Activated T-cell treated with anti-CD3 and anti-CD28 coated beads, Interleukin-2, amount 50 U/mL, for 4 hours (primary cell): ENCODE measurements at places on chromosomes 5 and 9.

DNA sequence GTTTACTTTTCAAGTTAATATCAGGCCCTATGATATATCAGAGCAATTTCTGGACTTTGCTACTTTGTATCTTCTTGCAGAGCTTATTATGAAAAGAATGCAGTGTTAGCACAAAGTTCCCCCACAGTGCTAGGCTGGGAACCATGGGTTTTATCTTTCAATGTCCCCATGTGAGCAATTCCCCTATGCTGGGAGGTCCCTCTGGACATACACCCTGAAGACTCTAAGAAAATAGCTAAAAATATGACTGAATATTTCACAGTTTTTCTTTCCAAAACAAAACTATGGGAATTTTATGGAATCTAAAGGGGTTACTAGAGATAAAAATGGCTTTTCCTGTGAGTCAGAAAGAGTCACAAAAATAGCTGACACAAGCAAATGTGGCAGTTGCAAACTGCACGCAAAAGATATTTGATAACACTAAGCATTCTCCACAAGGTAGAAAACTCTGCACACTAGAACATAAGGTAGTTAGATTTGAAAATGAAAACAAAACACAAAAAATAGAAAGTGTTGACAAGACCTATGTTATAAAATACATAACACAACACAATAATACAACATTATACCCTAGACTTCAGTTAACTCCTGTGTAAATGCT, 487.5 kb upstream of the GRIN3A start:
- no peak for DNase-seq

- no peak for DNase-seq
These were observed 36.4 kb upstream of the RNU6ATAC start for GRCh38 chr9:134200730-134201129.

- DNase-seq = no peak
These were observed 839 bp downstream of the MED27 start for GRCh38 chr9:132078699-132079356.

GRCh38 chr9:77018058-77018968, 1.1 kb upstream of the FOXB2 start:
- no peak for DNase-seq

DNA sequence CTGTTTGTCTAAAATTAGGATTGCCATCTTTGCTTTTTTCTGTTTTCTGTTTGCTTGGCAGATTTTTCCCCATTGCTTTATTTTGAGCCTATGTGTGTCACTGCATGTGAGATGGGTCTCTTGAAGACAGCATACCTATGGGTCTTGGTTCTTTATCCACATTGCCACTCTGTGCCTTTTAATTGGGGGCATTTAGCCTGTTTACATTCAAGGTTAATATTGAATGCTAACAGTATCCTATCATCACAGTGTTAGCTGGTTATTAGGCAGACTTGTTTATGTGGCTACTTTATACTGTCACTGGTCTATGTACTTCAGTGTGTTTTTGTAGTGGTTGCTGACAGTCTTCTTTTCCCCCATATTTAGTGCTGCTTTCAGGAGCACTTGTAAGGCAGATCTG, 67.3 kb downstream of the ISOC1 start:
- DNase-seq = no peak

GRCh38 chr9:100445161-100445902, 18.4 kb downstream of the MSANTD3 start:
- DNase-seq = no peak

GRCh38 chr5:58898538-58898937, 315.7 kb downstream of the RAB3C start:
- DNase-seq = no peak

GRCh38 chr5:95925939-95926338, 35.7 kb downstream of the ELL2 start:
- no peak for DNase-seq

- DNase-seq = peak; percentile 36
These were observed at the start of gene CCNO for GRCh38 chr5:55232985-55233928. Gene CCNO, minus strand, starts transcription at chr5:55233608. Its CDS starts 85 bp downstream, at chr5:55233523.

DNA sequence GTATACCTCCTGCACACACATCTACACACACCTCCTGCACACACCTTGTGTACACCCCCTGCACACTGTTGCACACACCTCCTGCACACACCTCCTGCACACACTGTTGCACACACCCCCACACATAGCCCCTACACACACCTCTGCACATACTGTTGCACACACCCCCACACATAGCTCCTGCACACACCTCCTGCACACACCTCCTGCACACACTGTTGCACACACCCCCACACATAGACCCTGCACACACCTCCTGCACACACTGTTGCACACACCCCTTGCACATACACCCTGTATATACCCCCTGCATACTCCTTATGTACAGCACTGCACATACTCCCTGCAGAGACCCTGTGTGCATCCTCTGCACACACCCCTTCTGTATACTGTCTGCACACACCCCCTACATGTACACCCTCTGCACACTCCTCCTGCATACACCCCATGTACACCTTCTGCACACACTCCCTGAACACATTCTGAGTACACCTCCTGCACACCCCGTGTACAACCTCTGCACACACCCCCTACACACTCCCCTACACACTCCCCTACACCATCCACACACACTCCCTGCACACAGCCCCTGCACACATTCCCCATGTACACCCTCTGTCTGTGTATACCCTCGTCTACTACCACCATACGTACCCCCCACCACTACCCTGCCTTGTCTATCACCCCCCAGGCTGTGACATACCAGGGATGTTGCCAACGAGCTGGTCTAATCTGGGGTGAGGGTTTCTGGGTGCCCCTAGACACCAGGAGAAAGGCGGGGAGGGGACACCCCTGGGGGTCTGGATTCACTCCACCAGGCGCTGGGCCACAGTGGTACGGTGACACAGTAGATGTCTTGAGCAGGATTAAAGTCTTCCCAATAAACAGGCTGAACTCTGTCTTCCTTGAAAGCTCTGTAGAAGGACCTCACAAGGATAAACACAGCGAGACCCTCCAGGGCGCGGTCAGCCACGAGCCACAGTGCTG, 1.1 kb upstream of the CEP72 start:
- DNase-seq = no peak

DNA sequence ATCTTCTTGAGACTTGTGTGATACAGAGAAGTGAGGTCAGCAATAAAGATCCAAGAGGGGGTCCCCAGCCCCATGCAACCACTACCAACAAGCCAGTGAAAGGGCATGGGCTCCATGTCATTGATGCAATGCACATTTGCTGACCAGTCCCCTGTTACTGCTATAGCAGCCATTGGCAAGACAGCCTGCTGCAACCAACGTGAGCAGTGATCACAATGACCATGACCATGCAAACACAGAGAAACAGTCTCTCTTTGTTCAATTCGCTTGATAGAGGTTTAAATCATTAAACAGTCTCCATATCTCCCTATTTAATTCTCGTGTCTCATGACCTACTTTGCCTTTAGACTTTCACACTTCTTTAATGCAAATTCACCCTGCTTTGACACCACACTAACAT, 30.0 kb upstream of the FOXB2 start:
- no peak for DNase-seq

DNA sequence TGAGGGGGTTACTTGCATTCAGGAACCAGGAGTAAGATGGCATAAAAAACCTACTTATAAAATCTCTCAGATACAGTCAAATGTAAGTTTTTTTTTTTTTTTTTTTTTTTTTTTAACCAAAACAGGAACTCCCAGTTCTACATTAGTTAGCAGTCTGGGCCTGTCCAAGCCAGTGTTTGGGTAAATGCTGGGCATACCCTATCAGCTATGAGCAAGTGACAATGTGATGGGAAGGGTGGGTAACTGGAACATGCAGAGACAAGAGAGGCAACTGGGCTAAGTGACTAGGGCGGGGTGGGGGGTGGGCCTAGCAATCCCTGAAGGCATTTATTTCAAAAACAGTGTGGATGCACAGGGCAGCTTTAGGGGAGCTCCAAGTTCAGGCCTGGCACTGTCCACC, 2.3 kb downstream of the NMRK1 start:
- DNase-seq = no peak

DNA sequence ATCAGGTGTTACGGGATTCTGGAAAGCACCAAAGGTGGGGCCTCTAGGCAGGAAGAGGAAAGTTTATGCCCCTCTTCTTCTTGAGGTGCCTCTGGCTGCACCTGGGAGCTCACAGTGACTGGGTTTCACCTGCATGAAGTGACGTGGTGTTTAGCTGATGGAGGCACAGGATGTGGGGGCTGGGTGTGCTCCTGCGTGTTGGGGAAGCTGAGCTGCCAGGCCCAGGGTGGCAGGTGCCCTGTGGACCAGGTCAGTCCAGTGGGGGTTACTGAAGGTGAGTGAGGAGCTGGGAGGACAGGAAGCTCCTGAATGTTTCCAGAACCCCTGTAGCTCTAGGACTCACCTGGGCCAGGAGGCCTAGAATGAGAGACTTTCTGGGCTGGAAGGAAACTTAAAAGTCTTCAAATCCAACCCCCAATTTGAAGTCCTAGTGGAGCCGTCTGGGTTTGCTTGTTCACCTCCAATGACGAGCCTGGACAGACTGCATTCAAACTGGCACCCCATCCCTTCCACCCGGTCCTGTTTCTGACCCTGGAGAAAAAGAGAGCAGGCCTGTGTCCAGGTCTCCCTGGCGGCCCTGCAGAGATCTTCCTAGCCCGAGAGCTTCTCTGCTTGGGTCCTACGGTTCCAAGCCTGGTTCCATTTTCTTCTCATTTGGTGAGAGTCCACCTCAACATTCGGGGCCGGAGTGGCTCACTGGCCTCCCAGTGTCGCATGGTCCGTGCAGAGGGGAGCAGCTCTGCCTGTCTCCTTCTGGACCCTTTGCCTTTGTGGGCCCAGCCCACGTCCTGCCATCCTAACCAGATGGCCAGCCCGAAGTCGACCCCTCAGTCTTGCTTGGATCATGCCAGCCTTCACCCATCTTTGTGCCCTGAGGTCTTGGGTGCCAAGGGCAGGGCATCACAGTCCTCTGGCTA, 22.3 kb downstream of the TRAF1 start:
- peak; percentile 48 for DNase-seq

DNA sequence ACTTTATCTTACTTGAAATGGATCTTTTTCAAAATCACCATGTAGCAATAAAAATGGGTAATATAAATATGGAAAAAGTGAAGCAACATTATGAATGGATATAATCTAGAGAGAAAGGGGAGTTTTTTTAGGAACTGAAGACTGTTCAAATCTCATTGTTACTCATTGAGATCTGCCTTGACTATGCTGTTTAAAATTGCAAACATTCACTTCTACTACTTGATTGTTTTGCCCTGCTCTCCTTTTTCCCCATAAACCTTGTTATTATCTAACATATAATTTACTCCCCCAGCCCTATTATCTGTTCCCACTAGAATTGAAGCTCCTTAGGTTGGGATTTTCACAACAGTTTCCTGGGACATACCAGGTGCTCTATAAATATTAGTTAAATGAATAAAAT, 22.0 kb downstream of the PAM start:
- DNase-seq = no peak

- no peak for DNase-seq
These were observed 18.9 kb downstream of the IPPK start for GRCh38 chr9:92650839-92651621.

GRCh38 chr5:38899936-38900335, 54.1 kb downstream of the OSMR start:
- no peak for DNase-seq

DNA sequence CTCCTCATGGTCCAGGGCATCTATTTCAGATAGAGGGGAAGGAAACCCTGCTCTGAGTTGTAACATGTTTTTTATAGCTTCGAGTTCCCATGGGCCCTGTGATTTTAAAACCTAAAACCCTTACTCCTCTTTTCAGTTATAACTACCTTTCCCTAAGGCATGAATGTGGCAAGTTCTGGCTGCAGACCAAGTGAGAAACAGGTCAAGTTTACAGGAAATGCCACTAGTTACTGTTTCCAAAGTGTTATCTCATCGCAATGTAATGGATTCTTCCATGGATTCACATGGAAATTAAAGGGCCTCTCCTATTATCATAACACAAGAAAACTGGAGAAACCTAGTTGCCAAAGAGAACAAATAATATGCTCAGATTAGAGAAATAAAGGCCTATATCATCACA, 574.5 kb upstream of the GRAMD2B start:
- no peak for DNase-seq

DNA sequence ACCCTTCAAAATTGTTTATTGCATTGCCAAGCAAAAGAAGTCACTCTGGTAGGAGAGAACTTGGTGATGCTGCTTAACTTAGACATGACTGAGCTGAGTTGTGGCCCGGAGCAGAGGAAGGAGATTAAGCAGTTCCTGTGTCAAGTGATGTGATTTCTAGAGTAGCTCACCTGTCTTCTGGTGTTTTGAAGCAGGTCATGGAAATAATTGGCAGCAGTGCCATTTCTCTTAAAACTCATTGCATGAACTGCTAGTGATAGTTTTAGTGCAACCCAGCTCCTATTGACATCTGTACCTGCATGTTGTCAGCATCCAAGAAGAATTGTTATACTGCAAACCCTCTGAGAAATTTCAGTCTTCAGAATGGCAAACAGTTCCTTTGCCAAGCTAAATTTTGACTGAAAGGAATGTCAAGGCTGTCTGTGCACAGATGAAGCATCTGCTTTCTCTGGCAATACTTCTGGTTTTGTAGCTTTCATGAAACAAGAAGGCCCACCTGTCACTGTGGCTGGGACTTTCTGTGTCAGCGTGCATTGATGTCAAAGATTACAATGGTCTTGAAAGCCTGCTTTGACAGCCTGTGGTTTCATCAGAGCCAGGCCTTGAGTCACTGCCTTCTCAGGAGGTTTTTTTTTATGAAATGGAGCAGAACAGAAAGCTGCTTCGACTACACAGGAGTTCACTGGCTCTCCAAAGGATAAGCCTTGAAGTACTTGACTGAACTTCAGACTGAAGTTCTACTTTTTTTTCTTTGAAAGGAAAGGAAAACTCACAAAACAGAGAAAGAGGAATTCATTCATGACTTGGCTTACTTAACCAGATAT, 90.6 kb downstream of the RALGPS1 start:
- DNase-seq = peak; percentile 58

DNA sequence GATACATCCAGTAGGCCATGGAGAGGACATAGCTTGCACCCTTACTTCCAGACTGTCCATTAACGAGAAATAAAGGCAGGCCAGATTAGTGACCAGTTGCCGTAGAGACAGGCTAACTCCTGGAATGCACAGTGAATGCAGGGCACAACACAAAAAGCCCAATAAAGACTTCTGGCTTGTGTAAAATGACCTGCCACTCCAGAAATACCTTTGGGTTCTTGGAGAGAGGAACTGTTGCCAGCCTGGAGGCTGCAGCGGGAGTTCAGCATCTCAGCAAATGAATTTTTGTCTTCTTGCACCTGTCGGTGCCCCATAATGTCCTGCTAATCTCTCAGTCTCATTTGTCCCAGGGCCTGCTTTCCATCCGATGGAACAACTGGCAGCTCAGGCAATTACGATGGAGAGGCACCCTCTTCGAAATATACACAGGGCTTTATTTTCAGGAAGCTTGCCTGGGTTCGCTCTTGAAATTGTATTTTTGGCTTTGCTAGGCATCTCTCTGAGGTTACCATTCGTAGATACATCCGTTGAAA, 538.8 kb upstream of the ZNF462 start:
- no peak for DNase-seq

DNA sequence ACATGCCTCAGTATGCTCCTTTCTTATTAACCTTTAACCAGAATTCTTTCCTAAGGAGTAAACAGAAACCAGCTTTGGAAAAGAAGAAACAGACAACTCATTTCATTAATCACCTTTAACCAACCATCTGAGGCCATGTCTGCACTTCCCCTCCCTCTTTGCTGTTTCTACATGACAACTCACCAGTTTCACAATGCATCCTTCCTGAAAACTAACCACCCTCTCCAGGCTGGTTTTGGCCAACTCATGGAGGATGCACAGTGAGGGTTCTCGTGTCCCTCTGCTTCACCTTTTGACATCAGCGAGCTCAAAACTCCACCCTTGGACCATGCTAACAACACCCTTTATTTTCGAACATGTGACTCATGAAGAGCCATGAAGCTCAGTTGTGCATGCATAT, 244.1 kb downstream of the ELAVL2 start:
- DNase-seq = no peak
